ENCODE measurements at places on chromosomes 2 and 18. TPM values are rescaled to one million over a fixed set of nuclear protein-coding genes. Genes with fewer than 3 reads are reported as not detected.

G6PC2 gene
- not detected for total RNA-seq

ZNF892 gene
- total RNA-seq, result 15.4 TPM

ROCK2 gene
- total RNA-seq, result 22.3 TPM

SOX11 gene
- 176 TPM for total RNA-seq

REG3A gene
- total RNA-seq, result not detected

SLC20A1 gene
- total RNA-seq, result 61.1 TPM

TRIM43 gene
- not detected for total RNA-seq

ANKRD53 gene
- total RNA-seq, result not detected

CRYGD gene
- not detected for total RNA-seq

DNA sequence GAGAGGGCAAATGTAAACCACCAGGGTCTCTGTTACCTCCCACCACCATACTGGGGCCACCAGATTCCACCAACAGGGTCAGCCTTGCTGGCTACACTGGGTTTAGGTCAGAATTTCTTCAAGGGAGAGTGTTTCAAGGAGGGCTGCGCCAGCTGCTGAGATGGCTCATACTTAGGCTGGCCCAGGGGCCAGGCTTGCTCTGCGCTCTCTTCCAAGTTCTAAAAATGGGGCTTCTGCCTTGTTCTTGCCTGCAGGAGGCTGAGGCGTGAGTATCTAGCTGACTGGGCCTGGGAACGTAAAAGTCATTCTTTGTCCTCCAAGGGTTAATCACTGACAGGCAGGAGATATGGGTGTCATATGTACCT lies 28.1 kb downstream of the MRPL33 start:
- no peak for DNase-seq
- H3K27ac ChIP-seq, result no peak overlapping the region
- H3K27me3 ChIP-seq, result no peaks in the 10 kb centered on the region
- peaks cover 7% of the 10 kb centered on the region for H3K4me1 ChIP-seq

- H3K36me3 ChIP-seq, result no peaks in the 10 kb centered on the region
- H3K4me3 ChIP-seq, result no peak overlapping the region
- H3K4me1 ChIP-seq, result peaks cover 5% of the 10 kb centered on the region
- no peaks in the 10 kb centered on the region for H3K27me3 ChIP-seq
These were observed 42.3 kb downstream of the SLC4A1AP start for GRCh38 chr2:27705851-27706622.

GRCh38 chr18:2424420-2424819 lies 146.9 kb downstream of the METTL4 start:
- no peak for DNase-seq
- H3K27ac ChIP-seq, result no peak overlapping the region
- no peaks in the 10 kb centered on the region for H3K36me3 ChIP-seq
- no peak overlapping the region for H3K4me3 ChIP-seq

DNA sequence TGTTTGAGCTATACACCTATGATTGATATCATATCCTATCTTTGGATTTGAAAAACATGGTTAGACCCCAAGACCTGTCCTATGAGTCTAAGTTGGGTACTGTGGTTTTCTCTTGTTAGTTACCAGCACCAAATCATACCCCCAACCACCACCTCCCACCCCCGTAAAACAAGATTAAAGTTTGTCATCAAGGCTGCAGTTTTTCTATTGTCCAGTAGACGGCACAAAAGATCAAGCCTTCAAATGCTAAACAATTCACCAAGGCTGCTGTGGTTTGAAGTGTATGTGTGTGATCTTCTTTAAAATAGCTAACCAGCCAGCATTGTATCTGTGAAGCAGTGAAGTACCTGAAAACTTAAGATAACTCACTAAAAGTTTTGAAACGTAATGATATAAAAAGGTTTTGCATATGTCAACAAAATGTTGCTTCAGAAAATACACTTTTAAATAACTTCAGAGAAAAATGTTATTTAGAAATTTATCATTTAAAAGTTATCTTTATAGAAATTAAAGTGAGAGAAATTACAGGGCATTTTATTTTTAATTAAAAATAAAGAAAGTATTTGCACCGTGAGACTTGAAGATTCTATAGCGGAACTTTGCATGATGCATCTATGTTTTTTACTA lies 5.8 kb upstream of the MEIS1 start:
- peak; percentile 85 for DNase-seq
- no peaks in the 10 kb centered on the region for H3K36me3 ChIP-seq
- H3K4me3 ChIP-seq, result no peak overlapping the region

- no peak overlapping the region for H3K4me3 ChIP-seq
- no peaks in the 10 kb centered on the region for H3K36me3 ChIP-seq
- no peak overlapping the region for H3K27ac ChIP-seq
- no peaks in the 10 kb centered on the region for H3K4me1 ChIP-seq
These were observed 38.8 kb downstream of the G6PC2 start for GRCh38 chr2:168939918-168940317.

DNA sequence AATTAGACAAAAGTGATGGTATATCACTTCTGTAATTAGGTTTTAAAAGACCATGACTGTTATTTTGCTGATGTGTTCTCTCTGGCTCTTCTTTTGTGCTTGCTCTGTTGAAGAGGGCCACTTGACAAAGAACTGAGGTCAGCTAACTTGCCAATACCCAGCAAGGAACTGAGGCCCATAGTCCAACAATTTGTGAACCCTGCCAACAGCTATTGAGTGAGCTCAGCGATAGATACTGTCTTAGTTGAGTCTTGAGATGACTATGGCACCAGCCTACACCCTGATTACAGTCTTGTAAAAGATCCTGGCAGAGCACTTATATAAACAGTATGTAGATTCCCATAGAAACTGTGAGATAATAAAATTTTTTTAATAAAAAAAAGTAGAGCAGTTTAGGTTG lies 103.0 kb downstream of the BMPR2 start:
- H3K27ac ChIP-seq, result no peak overlapping the region
- no peak for DNase-seq
- H3K4me3 ChIP-seq, result no peak overlapping the region
- no peaks in the 10 kb centered on the region for H3K27me3 ChIP-seq
- H3K4me1 ChIP-seq, result no peaks in the 10 kb centered on the region

DNA sequence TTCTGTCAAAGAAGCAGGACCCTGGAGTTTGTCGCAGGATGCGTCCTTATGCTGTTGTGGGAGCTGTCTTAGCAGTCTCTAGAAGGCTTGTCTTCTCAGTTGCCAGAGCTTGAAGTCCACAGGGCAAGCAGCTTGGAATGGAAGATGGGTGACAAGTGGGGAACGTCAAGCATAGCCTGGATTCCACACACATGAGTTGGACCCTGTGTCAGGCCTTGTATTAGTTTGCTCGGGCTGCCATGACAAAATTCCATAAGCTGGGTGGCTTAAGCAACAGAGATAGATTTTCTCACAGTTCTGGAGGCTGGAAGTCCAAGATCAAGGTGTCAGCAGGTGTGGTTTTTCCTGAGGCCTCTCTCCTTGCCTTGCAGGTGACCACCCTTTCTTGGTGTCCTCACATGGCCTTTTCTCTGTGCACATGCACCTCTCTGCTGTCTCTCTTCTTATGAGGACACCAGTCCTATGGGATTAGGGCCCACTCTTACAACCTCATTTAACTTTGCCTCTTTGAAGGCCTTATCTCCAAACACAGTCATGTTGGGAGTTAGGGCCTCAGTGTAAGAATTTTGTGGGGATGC lies 51.3 kb downstream of the THNSL2 start:
- peaks cover 4% of the 10 kb centered on the region for H3K27me3 ChIP-seq
- peaks cover 20% of the 10 kb centered on the region for H3K4me1 ChIP-seq
- no peak overlapping the region for H3K27ac ChIP-seq
- no peaks in the 10 kb centered on the region for H3K36me3 ChIP-seq
- H3K4me3 ChIP-seq, result no peak overlapping the region

GRCh38 chr2:72367530-72368225 lies 220.0 kb upstream of the CYP26B1 start:
- DNase-seq, result peak; percentile 50
- no peak overlapping the region for H3K27ac ChIP-seq
- no peak overlapping the region for H3K4me3 ChIP-seq
- H3K36me3 ChIP-seq, result no peaks in the 10 kb centered on the region
- H3K27me3 ChIP-seq, result no peaks in the 10 kb centered on the region

- H3K27ac ChIP-seq, result no peak overlapping the region
- H3K27me3 ChIP-seq, result no peaks in the 10 kb centered on the region
- H3K4me3 ChIP-seq, result no peak overlapping the region
- peaks cover 10% of the 10 kb centered on the region for H3K4me1 ChIP-seq
- H3K36me3 ChIP-seq, result no peaks in the 10 kb centered on the region
- peak; percentile 58 for DNase-seq
These were observed 53.2 kb upstream of the CCDC85A start for GRCh38 chr2:56130463-56131070.

DNA sequence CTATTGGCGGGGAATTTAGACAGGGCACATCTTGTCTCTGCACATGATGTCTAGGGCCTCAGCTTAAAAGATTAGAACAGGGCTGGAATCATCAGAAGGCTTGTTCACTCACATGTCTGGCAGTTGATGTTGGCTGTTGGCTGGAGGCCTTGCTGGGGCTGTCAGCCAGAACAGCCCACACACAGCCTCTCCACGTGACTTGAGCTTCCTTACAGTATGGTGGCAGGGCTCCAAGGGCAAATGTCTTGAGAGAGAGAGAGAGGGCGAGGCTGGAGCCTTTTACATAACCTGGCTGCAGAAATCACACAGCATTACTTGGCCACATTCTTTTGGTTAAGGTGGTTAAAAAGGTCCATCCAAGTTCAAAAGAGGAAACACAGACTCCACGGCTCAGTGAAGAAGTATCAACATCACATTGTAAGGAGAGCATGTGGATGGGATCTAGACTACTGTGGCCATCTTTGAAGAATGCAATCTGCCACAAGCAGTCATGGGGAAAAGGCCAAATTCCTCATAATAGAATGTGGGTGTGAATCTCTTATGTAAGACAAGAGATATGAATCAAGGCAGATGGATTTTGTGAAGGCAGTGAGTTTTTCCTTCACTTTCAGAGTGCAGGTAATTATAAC lies 30.4 kb downstream of the SRSF7 start:
- no peaks in the 10 kb centered on the region for H3K27me3 ChIP-seq
- H3K36me3 ChIP-seq, result no peaks in the 10 kb centered on the region
- H3K4me3 ChIP-seq, result no peak overlapping the region
- DNase-seq, result no peak
- no peaks in the 10 kb centered on the region for H3K4me1 ChIP-seq
- no peak overlapping the region for H3K27ac ChIP-seq

- no peaks in the 10 kb centered on the region for H3K27me3 ChIP-seq
- no peak overlapping the region for H3K4me3 ChIP-seq
- H3K4me1 ChIP-seq, result no peaks in the 10 kb centered on the region
- H3K27ac ChIP-seq, result no peak overlapping the region
- H3K36me3 ChIP-seq, result peaks cover 5% of the 10 kb centered on the region
These were observed 287.6 kb upstream of the HNRNPA3 start for GRCh38 chr2:176924909-176925534.

GRCh38 chr18:38552732-38553321 lies 987.2 kb upstream of the CELF4 start:
- no peak overlapping the region for H3K27ac ChIP-seq
- H3K27me3 ChIP-seq, result no peaks in the 10 kb centered on the region
- H3K4me1 ChIP-seq, result peaks cover 37% of the 10 kb centered on the region
- no peak overlapping the region for H3K4me3 ChIP-seq

DNA sequence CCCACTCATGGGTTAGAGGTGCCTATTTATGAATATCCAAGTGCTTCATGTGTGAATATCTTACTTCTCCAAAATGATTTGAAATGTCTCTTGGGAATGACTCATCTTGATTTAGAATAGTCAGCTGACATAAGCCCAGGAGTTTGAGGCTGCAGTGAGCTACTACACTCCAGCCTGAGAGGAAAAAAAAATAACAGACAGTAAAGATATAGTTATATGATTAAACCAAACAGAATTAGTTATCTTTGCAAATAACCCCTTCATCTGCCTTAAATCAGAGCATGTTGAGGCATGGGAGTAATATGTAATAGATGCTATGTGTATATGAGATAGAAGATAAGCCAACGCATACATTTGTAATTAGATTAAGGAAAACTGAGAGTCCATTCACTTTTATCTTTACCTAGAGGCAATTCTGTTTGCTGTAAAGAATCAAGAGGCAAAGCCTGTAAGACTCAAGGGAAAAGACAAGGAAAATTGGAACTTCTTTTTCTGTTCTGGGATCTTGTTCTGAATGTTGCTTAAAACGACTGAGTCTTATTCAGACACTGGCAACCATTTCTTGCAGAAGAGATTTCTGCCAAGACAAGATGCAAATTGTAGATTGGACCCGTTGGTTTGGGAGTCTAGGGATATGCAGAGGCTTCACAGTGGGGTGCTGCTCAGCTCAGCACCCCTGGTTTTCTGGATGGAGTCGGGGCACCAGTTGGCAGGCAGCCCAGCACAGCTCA lies 104.4 kb downstream of the LIPG start:
- H3K4me3 ChIP-seq, result no peak overlapping the region
- no peak for DNase-seq
- peaks cover 20% of the 10 kb centered on the region for H3K4me1 ChIP-seq
- no peaks in the 10 kb centered on the region for H3K36me3 ChIP-seq
- no peak overlapping the region for H3K27ac ChIP-seq

- peak overlapping the region; percentile 90 for H3K4me3 ChIP-seq
- H3K27me3 ChIP-seq, result peaks cover 7% of the 10 kb centered on the region
These were observed 465 bp upstream of the PLEKHA3 start for GRCh38 chr2:178479758-178480226.

DNA sequence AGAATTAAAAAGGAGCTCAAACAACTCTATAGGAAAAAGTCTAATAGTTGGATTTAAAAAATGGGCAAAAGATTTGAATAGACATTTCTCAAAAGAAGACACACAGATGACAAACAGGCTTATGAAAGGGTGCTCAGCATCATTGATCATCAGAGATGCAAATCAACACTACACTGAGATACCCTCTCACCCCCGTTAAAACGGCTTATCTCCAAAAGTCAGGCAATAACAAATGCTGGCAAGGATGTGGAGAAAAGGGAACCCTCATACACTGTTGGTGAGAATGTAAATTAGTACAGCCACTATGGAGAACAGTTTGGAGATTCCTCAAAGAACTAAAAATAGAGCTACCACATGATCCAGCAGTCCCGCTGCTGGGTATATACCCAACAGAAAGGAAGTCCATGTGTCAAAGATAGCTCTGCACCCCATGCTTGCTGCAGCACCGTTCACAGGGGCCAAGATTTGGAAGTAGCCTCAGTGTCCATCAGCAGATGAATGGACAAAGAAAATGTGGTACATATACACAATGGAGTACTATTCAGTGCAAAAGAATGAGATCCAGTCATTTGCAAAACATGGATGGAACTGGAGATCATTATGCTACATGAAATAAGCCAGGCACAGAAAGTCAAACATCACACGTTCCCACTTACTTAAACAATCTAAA lies 46.7 kb upstream of the B3GNT7 start:
- no peak overlapping the region for H3K4me3 ChIP-seq
- H3K27me3 ChIP-seq, result no peaks in the 10 kb centered on the region
- no peak for DNase-seq

- no peak overlapping the region for H3K27ac ChIP-seq
- H3K36me3 ChIP-seq, result no peaks in the 10 kb centered on the region
- H3K4me3 ChIP-seq, result no peak overlapping the region
- H3K4me1 ChIP-seq, result peaks cover 5% of the 10 kb centered on the region
These were observed 229.5 kb upstream of the EPAS1 start for GRCh38 chr2:46067501-46068305.

- no peaks in the 10 kb centered on the region for H3K27me3 ChIP-seq
- no peaks in the 10 kb centered on the region for H3K36me3 ChIP-seq
- H3K27ac ChIP-seq, result no peak overlapping the region
- DNase-seq, result no peak
- no peak overlapping the region for H3K4me3 ChIP-seq
- no peaks in the 10 kb centered on the region for H3K4me1 ChIP-seq
These were observed 830.8 kb upstream of the SLC39A10 start for GRCh38 chr2:194826241-194826640.

- H3K4me3 ChIP-seq, result no peak overlapping the region
- no peaks in the 10 kb centered on the region for H3K27me3 ChIP-seq
- no peaks in the 10 kb centered on the region for H3K36me3 ChIP-seq
These were observed 44.6 kb upstream of the THOC1 start for GRCh38 chr18:312415-312814.

All from neural progenitor cell (in vitro differentiated cells).